NCI-H1092 (cell line): ENCODE measurements at places on chromosomes 6 and 20.

- DNase-seq = no peak
Observed at GRCh38 chr20:2746636-2747265, 53.7 kb downstream of the CPXM1 start.

- no peak for DNase-seq
Observed at GRCh38 chr6:31272436-31272835, 544 bp upstream of the HLA-C start.

DNA sequence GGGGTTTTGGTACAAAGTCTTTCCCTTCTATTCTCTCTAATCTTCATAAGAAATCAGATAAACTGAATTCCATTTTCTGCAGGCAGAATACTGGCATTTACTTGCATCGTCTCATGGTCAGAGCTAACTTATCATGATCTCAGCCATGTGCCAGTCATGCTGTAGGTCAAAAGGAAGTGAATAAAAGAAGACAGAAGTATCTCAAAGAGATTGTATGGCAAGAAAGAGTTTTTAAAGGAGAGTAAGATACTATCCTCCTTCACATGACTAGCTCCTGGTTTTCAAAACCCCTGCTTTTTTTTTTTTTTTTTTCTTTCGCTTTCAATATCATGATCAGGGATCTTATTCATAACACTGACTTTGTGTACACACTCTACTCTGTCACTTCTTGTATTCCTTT, 398.3 kb downstream of the C6orf118 start:
- DNase-seq = no peak

GRCh38 chr6:50961611-50962010, 142.9 kb downstream of the TFAP2B start:
- DNase-seq = no peak

- DNase-seq = peak; percentile 51
Observed at GRCh38 chr20:45963059-45964005, 8.7 kb downstream of the ZNF335 start.

DNA sequence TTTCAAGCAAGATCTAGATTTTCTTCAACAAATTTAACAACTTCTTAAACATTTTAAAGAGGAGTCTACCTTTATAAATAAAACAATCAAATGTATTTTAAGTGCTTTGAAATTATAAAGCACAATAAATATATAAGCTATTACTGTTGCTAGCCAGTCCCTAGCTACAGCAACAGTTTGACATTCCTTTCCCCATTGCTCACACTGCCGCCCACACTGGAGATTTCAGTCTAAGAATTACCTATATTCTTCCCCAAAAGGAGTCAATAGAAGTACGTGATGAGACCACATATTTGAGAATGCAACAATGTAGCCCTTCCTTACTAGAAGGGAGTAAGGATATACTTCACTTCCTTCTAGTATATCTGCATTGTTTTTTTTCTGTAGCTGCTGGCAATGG, 65.3 kb upstream of the RNF146 start:
- no peak for DNase-seq

DNA sequence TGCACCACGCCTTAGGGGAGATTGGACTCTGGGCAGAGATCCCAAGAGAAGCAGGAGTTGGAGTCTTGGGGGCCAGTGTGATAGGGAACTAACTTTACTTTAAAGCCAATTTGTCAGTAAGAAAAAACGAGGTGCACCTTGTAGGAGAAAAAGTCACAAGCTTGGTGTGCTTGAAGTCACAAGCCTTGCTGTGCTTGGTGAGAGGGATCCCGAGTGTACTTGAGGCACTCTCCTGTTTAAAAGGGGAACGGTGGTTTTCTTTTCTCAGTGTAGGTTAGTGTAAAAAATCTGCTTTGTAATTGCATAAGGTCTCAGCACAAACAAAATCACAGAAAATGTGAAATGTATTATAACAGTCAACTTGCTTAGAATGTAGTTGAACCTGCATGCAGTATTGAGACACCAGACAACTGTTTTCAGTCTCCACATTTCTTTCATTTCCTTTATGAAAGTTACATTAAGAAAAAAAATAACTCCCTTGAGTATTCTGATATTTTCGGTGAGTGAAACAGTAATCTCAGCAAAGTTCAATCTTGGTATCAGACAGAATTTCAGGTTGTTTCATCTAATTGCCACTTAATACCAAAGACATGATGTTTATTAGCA, 111.1 kb upstream of the DUSP22 start:
- no peak for DNase-seq

DNA sequence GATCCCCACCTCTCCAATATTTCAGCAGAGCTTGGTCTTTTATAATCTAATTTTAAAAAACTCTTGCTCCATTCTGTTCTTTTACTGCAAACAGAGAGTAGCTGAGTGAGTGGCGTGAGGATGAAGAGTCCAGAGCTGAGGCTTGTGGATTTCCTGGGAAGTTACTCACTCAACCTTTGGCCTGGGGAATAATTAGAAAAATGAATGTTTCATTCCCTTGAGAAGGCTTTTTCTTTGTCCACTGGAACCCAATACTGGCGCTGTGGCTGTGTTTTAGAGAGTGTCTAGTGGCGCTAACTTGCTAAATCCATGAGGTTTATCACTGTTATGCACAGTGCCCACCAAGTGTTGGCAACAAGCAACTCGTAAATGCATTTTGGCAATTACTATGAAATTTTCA, 251.5 kb downstream of the HIVEP2 start:
- no peak for DNase-seq

DNA sequence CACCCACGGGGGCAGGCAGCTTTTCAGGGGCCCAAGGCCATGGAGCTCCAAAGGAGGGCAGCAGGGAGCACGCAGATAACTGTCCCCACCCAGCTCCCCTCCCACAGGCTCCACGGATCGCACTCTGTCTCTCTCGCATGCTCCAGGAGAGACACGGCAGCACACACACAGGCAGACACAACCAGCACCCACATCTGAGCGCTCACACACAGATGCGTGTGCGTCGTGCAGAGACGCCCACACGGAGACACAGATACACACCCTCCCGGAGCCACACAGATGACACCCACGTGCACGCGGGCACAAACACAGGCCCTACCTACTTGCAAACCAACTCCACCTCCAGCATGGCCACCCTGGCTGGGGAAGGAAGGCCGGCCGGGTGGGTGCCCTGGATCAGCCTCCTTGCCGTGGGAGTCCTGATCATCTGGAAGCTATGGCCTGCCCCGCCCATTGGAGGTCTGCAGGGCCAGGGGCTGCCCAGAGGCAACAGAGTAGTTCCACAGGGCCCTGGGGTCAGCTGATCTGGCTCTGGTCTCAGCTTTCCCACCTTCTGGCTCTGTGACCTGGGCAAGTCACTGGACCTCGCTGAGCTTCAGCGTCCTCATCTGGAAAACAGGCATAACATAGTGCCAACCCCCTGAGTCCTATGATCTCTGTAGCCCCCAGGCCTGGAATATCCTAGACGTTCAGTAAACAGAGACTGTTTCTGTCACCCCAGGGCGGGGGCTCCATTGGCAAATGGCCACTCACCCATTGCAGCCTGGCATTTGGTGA, 31.5 kb downstream of the AAR2 start:
- DNase-seq = no peak

GRCh38 chr6:95321126-95321525, 256.2 kb upstream of the MANEA start:
- no peak for DNase-seq

- DNase-seq = no peak
Observed at GRCh38 chr6:169639653-169640278, 62.1 kb downstream of the WDR27 start.

DNA sequence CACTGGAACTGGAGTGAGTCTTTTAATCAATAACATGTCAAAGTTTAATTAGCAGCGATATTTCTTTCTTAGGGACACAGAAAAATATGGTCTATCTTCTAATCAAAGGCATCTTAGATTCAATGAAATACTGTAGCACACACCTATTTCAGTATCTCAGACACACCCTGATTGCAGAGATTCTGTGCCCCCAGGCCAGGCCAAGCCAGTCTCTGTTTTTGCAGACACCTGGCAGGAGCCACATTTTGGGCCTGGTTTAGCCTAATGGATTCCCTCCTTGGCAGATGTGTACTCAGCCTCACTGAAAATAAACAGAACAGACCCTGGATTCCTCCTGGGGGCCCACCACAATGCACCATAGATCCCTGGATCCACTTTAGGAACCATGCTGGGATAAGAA, 74.8 kb downstream of the LRFN2 start:
- DNase-seq = no peak

DNA sequence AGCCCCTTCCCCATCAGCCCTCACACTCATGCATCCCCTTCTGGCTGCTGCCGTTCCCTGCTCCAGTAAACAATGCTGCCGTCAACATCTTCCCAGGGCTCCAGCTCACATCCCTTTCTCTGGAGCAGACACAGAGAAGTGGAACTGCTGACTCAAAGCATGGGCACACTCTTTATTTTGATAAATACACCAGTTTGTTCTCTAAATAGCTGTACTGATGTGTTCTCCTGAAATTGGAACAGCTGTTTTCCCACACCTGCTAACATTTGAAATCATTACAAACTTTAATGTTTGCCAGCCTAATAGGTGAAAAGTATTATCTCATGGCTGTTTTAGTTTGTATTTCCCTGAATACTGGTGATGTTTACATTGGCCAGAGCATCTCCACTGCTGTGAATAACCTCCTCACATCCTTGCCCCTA, 102.1 kb upstream of the NXT1 start:
- DNase-seq = no peak

- no peak for DNase-seq
Observed at GRCh38 chr6:27862396-27863066, 49.7 kb downstream of the OR2B2 start.

DNA sequence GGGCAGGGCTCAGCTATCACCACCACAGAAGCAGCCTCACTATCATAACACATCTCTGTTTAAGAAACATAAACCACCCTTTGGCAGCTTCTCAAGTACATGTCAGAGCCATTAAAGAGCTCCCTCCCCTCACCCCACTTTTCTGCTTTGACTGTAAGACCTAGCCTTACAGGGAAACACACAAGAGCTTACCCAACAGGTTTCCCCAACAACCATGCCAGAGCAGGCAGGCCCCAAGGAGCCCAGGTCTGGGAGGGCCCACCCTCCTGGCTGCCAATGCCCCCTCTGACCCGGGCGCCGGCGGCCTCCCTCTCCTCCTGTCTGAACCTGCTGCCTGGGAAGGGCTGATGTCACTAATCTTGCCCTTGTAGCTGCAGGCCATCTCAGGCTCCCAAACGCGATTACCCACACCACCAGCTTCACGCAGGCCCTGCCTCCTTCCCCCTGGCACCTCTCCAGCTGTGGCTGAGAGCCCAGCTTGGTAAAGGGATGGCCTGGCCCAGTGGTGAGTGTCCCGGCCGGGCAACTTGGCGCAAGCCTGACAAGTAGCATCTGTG, 402.0 kb downstream of the MAFB start:
- no peak for DNase-seq
